ENCODE measurements at places on chromosomes 6 and 20.

DNA sequence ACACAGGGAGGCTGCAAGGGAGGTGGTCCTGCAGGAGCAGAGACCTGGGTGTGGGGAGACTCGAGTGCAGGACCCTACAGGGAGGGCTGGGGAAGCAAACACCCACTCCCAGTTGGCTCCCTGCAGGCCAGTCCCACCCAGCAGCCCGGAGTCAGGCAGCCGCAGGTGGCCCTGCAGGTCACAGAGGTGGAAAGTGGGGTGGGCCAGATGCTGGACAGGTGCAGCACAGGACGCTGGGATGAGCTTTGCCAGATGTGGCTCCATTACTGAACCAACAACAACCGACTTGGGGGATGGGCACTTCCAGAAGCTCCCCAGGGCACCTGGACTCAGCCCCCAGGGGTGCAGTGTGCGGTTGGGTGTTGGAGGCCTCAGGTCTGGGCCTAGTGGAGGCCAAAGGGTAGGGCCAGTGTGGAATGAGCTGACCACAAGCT, 26.6 kb upstream of the MYT1 start:
- no peak for DNase-seq

- DNase-seq, result no peak
Measured at GRCh38 chr20:39849664-39850063, 839.4 kb downstream of the MAFB start.

DNA sequence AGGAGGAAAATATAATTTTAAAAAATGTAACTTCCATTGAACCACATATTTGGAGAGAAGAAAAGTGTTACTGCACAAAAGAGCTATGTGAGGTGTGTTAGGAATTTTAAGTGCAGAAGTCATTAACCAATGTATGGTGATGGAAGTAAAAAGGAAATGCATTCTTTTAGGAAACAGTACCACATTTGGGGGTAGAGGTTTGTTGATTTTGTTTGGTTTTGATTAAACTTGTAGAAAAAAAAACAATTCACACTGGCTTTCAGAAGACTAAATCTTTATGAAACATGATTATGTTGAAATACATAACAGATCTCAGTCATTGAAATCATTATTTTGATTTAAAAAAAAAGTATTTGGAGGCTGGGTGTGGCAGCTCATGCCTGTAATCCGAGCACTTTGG, 1287.0 kb upstream of the GJE1 start:
- DNase-seq, result no peak

GRCh38 chr20:35007413-35007812, 51.7 kb downstream of the MYH7B start:
- no peak for DNase-seq

GRCh38 chr6:3226481-3227362, 731 bp downstream of the TUBB2B start:
- no peak for DNase-seq

GRCh38 chr6:70394518-70395300, 18.6 kb upstream of the FAM135A start:
- no peak for DNase-seq

GRCh38 chr6:126890055-126890454, 228.4 kb upstream of the RSPO3 start:
- no peak for DNase-seq

DNA sequence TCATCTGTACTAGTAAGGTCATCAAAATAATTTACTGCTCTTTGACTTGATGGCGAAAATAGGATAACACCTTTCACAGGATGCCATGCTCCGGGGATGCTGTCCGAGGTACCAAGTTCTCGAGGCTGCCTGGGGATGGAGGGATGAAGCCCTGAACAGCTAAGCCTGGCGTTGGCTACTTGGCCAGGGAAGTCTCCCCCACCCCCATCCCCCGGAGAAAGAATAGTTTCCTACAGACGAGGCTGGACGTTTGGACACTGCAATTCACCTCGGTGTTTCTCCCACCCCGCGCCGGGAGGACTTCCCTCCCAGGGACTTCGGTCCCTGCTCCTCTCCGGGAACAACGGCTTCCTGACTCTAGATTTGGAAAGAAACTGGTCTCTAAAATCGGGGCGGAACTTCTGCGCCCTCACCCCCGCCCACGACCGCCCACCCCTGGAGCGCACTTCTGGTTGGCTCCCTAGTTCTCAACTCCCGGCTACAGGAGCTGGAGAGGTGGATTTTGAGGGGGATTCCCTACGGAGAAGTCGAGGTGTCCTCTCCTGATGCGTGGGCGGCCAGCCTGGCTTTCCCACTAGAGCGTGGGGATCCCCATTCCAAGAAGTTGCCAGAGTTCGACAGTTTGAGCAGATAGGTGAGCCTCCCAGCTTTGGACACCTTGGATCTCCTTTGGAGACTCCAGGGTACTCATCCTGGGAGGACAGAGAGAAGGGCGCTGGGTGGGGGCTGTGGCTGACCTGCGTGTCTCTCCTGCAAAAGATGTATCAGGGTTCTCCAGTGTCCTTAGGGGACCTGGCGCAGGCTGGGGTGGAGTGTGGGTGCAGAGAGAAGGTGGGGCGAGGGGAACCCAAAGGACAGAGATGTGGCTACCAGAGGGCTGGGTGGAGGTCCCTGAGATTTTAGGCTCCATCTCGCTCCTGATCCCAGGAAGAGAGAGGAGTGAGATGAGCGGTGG, 1.1 kb downstream of the PCSK2 start:
- DNase-seq, result no peak

DNA sequence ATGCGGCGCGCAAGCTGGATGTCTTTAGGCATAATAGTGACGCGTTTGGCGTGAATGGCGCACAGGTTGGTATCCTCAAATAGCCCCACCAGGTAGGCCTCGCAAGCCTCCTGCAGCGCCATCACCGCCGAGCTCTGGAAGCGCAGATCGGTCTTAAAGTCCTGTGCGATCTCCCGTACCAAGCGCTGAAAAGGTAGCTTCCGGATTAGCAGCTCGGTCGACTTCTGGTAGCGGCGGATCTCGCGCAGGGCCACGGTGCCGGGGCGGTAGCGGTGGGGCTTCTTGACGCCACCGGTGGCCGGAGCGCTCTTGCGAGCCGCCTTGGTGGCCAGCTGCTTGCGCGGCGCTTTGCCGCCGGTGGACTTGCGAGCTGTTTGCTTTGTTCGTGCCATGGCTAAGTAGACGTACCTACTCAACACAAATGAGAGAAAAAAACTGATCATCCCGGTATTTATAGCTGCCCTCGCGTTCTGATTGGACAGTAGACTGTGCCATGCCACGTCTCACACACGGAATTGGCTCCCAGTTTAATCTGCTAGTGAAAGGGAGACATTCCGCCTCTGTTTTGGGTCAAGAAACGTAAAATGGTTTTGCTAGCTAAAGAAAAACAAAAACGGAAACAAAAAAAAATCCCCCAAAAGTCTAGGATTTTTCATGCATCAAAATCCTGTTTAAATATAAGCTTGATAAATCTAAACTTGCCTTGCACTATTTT, 40.1 kb downstream of the OR2B2 start:
- DNase-seq, result peak; percentile 64

DNA sequence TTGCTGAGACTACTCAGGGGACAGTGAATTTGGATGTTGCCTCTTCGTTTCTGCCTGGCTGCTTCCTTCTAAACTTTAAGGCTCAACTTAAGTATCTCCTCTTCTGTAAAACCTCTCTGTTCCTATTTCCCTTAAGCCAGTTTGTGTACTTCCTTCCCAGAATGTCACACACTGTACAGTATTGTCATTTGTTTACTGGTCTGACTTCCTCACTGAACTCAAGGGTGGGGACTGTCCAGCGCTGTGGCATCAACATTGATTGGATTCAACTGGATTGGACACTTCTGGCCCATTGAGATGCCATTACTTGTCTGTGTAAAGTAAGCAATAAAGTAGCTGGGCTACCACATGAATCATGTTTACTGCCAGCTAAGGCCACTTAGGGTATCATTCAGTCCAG, 69.7 kb downstream of the ANKS1A start:
- no peak for DNase-seq

DNA sequence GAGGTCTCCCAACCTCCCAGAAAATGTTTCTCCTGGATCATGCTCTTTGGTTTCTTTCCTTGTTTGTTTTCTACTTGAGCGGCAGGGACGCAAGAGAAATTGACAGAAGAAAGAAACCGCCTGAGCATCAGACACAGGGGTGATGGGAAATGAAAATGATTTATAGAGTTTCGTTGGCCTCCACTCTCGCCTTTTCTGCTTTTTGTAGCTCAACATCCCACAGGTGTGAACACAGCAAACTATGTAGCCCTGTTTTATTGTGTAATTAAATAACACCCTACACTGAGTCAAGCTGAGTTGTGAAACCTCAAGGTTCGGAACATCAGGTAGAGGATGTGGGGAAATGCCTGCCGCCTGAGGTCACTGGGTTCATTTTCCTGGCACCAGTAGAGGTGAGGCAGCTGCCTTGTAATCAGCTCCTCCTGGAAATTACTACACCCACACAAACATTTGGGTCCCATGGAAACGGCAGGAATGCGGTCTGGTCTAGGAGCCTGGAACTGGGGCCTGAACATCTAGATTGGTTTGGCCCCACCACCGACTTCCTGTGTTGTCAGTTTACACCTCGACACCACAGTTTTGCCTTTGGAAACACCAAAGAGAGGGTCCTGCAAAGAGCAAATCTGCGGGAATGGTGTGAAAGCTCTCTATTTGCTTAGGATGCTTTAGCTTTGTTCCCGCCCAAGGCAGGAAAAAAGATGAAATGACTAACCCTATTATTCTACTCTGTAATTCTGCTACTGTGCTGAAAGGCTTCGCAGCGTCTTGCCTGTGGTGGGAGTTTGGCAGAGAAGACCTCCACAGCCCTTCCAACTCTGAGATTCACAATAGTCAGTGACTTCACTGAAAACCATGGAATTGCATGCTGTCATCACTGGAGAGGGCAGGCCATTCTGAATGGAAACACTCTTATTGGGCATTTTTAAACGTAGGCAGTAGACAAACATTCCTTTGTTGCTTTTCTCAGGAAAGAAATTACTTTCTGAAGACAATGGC, 53.0 kb downstream of the ADAT2 start:
- DNase-seq, result no peak

- DNase-seq, result no peak
Measured at GRCh38 chr6:113381232-113381631, 475.9 kb upstream of the MARCKS start.

DNA sequence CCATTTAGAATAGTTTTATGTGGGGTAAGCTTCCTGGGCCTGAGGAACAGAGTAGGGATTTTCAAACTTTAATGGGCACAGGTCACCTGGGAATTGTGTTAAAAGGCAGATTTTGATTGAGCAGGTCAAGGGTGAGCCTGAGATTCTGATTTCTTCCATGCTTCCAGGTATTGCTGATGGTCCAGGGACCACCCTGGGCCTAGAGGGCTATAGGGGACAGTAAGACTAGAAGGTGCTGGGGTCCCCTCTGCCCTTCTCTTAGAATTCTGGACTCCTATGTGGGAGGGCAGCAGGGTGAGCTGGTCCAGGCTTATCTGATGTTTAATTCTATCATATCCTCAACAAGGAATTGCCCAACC, 2.6 kb downstream of the DDR1 start:
- no peak for DNase-seq

DNA sequence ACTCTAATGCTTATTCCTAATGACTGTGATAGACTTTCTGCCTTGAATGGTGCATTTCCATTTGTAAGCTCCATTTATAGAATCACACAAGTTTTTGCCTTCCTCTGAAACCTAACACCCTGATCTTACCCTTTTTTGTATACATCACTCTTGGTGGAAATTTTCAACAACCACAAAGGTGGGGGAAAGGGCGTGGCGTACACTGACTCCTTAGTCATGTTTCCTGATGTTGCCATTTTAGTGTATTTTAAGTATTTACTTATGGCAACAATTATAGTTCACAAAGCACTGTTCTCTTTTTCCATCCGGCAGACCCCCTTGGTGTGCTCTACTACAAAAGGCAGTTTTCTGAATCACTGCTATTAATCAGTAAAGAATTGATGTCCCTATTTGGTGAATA, 92.0 kb downstream of the ATXN1 start:
- peak; percentile 55 for DNase-seq

DNA sequence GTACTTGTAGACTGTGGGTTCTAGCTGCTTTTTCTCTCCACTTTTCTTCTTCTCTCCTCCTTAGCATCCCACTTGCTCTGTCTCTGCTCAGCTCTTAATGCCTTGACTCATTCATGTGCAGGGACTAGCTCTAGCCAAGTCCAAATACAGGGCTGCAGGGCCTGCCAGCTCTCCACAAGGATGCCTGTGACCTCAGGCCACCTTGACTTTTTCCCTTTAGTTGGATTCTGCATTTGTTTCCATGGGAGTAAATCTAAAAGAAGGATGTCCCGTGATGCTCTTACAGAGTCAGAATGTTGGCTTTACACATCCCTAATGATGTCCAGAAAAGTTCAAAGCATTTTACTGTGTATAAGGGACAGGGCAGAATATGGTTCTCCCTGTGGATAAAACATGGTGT, 101.8 kb upstream of the PREP start:
- DNase-seq, result no peak

DNA sequence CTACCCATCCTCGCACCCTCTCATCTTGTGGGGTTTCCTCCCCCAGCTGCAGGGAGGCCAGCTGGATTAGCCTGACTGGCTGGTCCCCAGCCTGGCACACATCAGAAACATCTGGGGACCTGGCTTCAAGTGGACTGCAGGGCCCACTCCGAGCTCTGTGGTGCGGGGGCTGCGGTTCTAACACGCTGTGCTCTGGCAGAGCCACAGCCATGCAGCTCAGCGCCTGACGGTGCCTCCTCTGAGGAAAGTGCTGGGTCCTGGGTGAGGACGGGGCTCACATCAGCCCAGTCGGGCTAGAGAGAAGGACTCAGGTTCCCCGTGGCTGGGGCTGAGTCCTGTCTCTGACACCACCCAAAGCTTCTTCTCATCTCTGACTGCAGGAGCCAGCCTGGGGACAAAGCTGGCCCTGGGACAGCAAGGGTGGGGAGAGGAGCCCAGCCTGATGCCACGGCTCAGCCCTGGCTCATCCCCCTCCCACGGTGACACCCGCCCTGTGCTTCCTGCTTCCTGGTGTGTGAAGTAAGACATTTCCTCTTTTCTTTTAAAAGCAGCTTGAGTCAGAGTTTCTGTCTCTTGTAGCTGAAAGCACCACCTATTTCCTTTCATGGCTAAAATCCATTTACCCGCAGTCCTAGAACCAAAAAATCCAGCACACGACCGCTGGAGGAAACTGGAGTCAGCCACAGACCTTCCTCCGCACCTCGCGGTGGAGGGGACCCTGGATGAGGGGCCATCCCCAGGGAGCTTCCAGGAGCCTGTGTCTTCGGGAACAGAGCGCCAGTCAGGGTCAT, 127.4 kb upstream of the AFDN start:
- DNase-seq, result peak; percentile 5

DNA sequence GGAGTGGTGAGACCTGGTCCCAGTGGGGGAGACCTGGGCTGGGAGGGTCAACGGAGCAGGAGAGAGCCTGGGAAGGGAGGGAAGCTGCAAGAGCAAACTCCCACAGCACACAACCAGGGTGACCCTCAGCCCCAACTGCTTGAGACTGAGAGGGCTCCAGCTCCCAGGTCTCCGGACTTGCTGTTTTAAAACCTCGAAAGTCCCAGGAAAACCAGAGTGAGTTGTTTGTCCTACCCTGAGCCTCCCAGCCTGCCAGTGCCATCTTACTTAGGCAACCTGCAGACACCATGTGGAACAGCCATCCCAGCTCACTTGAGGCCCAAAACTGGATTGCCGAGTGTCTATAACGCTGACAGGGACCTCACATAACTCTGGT, 4.8 kb upstream of the NTSR1 start:
- no peak for DNase-seq
